ENCODE measurements at places on chromosomes 1 and 21.

GRCh38 chr1:193451606-193452005 is 265.2 kb upstream of the B3GALT2 start:
- DNase-seq = no peak

- no peak for DNase-seq
Observed at GRCh38 chr1:43874716-43875115, 58.9 kb upstream of the ARTN start.

DNA sequence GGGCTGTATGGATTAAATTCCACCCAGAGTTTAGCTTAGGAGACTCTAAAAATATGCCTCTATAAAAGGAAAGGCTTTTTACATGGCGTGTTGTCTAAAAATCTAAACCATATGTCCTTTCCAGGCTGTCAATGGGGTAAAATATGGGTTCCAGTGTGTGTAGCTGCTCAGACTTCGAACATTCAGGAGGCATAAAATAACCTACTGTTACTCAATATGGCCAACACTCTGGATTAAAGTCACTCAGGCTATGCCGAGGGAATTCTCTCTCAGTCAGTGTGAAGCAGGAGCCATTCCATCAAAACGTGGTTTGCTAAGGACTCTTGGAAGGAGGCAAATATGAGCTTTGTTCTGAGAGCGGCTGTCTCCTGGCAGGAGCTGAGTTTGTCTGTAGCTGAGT is 135.3 kb downstream of the RUNX1 start:
- no peak for DNase-seq

DNA sequence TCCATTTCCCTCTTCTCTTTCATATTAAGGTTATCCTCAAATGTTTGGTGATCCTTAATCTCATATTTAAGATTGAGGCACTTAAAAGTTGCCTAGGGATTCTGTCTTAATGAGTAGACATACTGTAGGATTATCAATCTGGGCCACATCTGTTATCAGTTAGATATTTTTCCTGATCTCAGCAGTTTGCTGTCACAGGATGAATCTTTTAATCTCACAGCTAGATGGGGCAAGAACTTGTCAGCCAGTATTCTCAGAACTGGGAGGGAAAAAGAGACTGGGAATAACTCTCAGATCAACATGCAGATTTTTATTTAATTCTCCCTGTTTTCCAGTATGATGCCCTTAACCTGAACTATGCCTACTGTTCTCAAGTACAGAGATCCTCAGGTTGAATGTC is 14.0 kb downstream of the ZNF644 start:
- no peak for DNase-seq

GRCh38 chr1:29639741-29640427 is 403.6 kb downstream of the PTPRU start:
- DNase-seq = no peak

GRCh38 chr1:115976062-115976920 is at the start of gene SLC22A15:
SLC22A15 (plus strand) TSS chr1:115976513; CDS start chr1:115976628, 115 bp downstream.
- DNase-seq = peak; percentile 13

DNA sequence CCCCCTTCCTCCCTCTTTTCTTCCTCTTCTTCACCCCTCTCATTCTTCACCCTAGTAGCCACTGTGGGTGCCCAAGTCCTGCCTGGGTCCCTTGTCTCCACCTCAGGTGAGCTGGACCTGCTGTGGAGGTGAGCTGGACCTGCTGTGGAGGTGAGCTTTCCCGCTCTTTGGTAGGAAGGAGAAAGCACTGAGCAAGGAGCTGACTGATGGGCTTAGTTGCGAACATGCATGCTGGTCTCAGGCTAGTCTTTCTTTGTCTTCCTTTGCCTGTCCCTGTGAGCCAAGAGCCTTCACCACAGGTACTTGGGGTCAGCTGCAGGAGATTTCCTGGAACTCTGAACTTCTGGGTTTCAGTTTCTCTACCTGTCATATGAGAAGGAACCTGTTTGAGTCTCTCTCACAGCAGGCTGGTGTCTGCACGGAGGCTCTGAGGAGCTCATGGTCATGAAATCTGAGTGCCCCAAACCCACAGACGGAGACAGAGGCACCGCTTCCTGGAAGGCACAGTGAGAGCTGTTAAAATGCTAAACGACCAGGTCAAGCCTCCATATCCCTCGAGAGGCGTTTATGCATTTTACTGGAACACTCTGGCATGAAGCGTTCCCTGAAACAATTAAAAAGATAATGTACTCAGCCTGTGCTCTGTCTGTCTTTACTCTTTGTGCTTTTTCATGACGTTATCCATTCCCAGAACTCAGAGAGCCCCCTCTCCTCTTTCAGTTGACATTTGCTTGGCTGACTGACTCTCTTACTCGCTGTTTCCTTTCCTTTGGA is 69.5 kb downstream of the RHOU start:
- DNase-seq = no peak

DNA sequence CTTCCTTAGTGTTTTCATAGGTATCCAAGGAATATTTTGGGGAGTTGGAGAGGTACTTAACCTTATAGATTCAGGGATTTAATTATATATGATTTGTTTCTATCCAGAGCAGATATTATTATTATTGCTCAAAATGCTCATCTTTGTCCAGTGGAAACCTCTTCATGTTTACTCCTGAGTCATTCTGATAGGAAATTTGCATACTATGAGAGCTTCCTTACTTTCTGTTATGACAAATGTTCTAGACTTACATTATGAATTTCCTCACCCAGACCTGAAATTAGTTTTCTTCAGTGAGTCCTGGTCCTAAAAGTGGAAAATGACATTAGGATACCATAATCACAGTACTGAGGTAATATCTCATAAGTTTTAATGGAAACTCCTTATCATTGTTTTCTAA is 57.5 kb upstream of the PLPPR5 start:
- DNase-seq = no peak

- no peak for DNase-seq
Observed at GRCh38 chr1:119116725-119117124, 23.7 kb downstream of the WARS2 start.

DNA sequence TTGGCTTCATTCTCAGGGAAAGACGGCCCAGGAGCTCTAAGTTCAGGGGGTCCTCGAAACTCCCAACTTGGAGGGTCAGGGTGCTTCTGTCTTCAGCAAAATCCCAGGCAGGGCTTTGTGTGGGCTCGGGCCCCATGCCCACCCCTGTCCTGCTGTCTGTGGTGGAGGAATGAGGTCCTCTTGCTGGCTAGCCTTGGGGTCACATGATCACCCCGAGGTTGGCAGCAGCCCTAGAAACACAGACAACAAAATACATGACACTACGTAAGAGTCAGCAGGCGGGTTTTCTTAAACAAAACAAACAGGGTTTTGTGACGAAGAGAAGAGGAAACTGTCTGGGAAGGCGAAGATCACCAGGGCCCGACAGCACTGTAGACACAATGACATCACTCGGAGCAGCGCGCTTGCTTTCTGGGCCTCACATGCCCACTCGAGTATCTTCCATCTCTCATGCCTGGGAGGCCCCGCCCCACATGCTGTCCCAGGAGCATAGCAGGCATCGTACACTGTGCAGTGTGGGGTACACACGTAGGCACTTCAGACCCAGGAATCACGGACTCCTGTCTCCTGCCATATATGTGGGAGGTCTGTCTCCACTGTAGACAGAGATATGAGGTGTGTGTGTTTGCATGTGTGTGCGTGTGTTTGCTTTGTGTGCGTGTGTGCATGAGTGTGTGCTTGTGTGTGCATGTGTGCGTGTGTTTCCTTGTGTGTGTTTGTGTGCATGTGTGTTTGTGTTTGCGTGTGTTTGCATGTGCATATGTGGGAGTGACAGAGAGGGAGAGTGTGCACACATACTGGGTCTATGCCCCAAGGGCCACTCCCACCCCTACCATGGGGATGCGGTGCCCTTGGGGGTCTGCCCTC is 94.7 kb downstream of the SIK1 start:
- no peak for DNase-seq

- DNase-seq = no peak
Observed at GRCh38 chr1:1281533-1282321, 1.5 kb downstream of the SCNN1D start.

GRCh38 chr1:156319664-156320063 is 18.4 kb downstream of the CCT3 start:
- no peak for DNase-seq

DNA sequence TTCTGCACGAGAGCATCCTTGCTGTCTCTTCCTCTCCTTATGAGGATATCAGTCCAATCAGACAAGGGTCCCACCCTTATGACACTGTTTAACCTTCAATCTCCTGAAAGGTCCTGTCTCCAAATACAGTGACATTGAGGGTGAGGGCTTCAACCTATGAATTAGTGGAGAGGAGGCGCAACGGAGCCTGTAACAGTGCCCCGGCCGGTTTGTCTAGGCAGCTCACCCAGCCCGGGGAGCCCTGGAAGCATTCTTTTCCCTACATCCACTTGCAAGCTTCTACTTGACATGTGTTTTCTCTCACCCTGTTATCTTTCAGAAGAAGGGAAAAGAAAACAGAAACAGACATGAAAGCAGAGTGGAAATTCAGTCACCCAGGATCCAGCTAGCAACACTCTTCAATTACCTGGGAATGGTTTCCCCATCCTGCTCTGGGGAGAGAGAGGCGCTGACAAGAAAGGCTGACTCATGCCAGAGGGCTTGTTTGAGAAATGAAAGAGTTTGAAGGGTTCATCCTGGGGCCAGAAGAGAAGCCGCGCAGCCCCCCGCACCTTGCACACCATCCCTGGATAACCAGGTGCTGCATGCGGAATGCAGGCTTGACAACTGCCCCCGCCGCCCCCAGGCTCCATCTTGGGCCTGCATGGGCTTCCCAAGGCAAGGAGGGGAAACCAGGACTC is 394.9 kb downstream of the NPHP4 start:
- DNase-seq = no peak

DNA sequence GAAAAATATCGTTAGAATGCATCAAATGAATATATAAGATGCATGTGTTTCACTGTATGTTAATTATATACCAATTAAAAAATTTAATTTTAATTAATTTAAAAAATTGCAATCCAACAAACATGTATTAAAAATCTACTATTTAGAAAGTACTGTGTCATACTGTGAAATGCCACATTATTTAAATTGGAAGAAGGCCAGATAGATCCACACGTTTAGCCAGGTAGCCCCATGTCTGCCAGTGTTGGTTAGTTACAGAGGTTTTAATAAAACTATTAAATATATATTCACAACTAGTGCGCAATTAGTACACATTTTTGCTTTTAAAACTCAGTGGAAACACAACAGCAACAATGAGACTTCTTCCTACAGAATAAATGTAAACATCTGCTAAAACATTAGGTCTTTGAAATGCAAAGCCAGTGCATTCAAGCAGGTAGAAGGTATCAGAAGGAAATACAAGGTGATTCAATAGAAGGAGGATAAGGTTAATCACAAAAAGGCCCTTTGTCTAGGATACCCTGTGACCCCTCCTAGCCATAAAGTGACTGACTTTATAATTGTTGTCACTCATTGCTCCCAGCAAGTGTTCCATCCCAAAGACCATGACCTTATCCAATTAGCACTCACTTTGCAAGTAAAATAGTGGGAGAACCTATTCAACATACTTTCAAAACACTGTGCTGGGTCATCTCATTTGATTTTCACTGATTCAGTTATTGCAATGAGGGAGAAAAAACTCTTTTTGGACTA is 211.5 kb downstream of the TTLL7 start:
- no peak for DNase-seq

- no peak for DNase-seq
Observed at GRCh38 chr1:27418326-27419185, 26.1 kb downstream of the GPR3 start.

- DNase-seq = no peak
Observed at GRCh38 chr21:46662765-46663500, 27.5 kb downstream of the PRMT2 start.

DNA sequence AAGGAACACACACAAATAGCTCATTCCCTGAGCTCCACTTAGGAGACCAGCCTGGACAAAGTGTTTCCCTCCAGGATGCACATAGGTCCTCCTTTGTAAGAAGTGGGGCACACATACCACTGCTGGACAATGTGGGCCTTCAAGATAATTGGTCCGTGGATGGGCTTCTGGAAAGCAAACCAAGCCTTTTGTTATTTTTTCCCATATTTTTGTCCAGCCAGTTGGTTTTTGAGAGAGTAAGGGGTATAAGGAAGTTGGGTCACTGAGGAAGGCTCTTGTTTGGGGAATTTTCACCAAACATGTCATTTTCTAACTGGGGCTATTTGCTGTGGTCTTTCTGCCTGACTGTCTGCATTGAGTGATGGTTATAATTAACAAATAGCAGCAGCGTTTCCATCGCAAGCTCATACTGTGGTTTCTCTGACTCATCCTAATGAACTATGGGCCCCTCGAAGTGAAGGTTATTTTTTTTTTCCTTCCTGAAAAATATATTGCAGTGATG is 306.3 kb upstream of the DUSP10 start:
- no peak for DNase-seq

DNA sequence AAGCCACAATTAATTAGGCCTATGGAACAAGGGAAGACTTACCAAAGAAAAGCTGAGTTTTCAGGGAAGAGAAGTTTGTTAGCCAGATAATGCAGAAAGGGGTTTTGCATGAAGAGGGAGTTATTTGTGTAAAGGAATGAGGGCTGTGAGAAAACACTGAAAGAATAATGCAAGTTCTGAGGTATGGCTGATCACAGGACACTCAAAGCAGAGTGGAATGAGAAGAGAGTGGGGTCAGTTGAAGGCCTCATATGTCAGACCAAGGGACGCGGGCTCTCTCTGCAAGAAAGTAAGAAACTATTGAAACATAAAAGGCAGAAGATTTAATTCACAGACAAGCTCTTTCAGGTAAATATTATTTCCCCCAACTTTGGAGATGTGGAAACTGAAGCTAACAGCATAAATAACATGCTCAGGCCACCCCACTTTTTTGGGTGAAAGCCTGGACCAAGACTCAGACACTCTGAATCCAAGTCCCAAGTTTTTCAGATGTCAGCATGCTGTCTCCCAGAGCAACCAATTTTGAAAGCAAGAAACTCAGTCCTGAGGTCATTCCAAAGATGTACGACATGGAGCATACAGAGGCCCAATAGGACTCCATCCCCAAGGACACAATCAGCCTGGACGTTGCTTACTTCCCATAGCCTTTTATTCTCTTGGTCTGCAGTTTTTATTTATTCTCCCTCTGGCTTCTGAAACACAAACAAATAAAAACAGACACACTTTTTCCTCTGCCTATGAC is 47.3 kb upstream of the FGGY start:
- no peak for DNase-seq

Measured in activated CD4-positive, alpha-beta T cell treated with anti-CD3 and anti-CD28 coated beads for 24 hours (primary cell).